Hematopoietic multipotent progenitor cell (in vitro differentiated cells): ENCODE measurements at places on chromosomes 2 and 18.

DNA sequence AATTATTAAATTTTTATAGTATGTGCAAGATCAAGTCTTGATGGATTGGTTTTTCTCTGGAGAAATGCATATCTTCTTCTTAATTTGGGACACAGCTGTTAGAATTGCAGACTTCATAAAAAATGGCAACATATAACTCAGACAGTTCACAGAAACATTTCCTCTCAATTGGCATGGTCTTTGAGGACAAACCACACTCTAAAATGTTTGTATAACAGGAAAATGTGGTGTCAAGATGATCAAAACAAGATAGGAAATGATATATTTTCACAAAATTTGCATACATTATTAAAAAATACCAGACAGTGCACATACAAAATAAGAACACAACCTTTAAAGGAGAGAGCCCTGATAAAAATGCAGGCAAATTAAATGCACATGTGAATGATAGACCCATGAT is 63.9 kb downstream of the ICOS start:
- no peak for DNase-seq

GRCh38 chr2:62410015-62410453 is 96.0 kb downstream of the TMEM17 start:
- peak; percentile 43 for DNase-seq

DNA sequence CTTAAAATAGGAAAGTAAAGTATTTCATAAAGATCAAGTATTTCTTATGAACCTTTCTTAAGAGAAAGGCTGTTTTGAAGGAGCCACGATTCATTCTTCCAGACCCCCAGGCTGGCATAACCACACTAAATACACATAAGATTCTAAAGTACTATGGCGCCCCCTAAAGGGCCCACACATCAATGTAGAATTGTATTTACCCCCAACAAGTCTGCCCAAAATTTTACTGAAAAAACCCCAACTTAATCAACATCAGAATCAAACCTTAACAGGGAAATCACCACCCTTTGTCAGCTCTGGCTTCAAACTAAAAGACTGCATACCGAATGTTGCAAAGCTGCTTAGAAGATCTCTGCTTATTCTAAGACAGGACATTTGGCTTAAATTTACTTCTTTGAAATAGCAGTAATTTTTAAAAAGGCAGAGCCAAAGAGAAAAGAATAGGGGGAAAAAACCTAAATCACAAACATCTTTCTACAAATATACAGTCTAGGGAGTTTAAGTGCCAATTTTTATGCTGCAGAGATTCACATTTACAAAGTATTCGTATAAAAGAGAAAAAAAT is 20.4 kb upstream of the BCL2 start:
- no peak for DNase-seq

GRCh38 chr2:205850611-205851010 is 168.3 kb downstream of the NRP2 start:
- DNase-seq: no peak

- no peak for DNase-seq
Observed at GRCh38 chr2:100589527-100589926, 26.7 kb downstream of the PDCL3 start.
